T-helper 17 cell (primary cell): ENCODE measurements at places on chromosomes 7 and 10.

- no peaks in the 10 kb centered on the region for H3K27me3 ChIP-seq
- no peak overlapping the region for H3K4me3 ChIP-seq
- H3K27ac ChIP-seq: no peak overlapping the region
Measured at GRCh38 chr10:36581237-36581636, 544.2 kb upstream of the ANKRD30A start.

DNA sequence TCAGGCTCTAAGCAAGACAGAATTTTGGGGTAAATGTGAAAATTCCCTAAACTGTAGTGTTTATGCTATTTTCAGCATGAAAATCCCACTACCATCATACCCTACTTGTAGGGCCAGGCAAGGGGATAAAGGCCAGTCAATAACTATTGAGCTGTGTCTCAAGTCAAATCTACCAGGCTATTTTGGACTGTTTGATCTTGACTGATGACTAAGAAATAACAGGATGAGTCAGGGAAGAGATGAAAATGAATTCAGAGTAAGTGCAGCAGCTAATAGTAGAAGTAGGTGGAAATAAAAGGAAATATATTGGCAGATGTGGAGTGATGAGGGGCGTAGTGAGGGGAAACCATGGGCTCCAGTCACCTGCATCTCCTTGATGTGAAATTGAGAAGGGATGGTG is 225.8 kb upstream of the PHYHIPL start:
- H3K36me3 ChIP-seq: no peaks in the 10 kb centered on the region
- no peak for DNase-seq

- no peaks in the 10 kb centered on the region for H3K27me3 ChIP-seq
- no peak overlapping the region for H3K4me3 ChIP-seq
- peaks cover 8% of the 10 kb centered on the region for H3K4me1 ChIP-seq
- peak overlapping the region; percentile 54 for H3K27ac ChIP-seq
Measured at GRCh38 chr7:76428868-76429805, 4.4 kb downstream of the ZP3 start.

DNA sequence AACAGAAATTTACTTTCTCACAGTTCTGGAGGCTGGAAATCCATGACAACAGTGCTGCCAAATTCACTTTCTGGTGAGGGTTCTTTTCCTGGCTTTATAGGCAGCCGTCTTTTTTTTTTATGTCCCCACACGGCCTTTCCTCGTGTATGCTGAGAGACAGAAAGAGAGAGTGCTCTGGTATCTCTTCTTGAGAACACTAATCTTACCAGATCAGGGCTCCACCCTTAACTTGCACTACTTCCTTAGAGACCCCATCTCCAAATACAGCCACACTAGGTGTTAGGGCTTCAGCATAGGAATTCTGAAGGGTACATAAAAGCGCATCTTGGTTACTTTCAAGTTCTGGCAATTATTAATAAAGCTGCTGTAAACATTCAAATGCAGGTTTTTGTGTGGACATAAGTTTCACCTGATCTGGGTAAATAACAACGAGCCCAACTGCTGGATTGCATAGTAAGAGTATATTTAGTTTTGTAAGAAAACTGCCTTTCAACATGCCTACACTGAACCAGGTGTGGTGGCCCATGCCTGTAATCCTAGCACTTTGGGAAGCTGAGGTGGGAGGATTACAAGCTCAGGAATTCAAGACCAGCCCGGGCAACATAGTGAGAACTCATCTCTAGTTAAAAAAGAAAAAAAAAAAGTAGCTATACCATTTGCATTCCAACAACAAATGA is 8.2 kb upstream of the C1GALT1 start:
- peaks cover 3% of the 10 kb centered on the region for H3K36me3 ChIP-seq
- H3K27ac ChIP-seq: no peak overlapping the region
- H3K4me1 ChIP-seq: peaks cover 8% of the 10 kb centered on the region
- no peaks in the 10 kb centered on the region for H3K27me3 ChIP-seq
- H3K4me3 ChIP-seq: no peak overlapping the region

GRCh38 chr7:149828357-149829309 is 9.5 kb upstream of the ZNF862 start:
- H3K36me3 ChIP-seq: no peaks in the 10 kb centered on the region
- no peak for DNase-seq
- H3K4me1 ChIP-seq: no peaks in the 10 kb centered on the region

DNA sequence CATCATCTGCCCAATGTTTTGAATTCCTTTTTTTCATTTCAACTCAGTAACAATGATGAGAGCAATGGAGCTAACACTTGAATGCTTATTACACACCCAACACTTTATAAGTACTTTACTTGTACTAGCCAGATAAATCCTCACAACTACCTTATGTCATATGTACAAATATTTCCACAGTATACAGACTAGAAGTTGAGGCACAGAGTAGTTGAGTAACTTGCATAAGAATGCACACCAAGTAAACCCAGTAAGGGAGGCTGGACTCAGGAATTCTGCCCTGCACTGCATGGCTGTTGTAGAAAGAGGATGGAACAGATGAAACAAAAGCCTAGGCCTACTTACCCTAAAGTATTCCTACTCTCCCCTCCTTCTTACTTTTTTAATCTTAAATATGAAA is 15.8 kb downstream of the DPY19L1 start:
- DNase-seq: no peak
- H3K4me1 ChIP-seq: peaks cover 20% of the 10 kb centered on the region
- H3K27ac ChIP-seq: no peak overlapping the region
- H3K4me3 ChIP-seq: no peak overlapping the region
- H3K36me3 ChIP-seq: peaks cover 2% of the 10 kb centered on the region

DNA sequence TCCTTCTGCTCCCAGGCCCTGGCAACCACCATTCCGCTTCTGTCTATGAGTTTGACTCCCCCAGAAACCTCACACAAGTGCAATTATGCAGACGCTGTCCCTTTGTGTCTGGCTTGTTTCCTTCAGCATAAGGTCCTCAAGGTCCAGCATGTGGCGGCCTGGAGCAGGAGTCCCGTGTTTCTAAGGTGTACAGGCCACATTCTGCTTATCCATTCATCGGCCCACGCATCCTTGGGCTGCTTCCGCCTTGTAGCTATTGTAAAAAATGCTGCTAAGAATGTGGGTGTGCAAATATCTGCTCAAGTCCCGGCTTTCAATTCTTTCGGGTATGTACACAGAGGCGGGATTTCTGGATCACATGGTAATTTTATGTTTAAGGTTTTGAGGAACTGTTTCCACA is 38.2 kb downstream of the ESYT2 start:
- peaks cover 10% of the 10 kb centered on the region for H3K36me3 ChIP-seq
- H3K27me3 ChIP-seq: no peaks in the 10 kb centered on the region
- peak overlapping the region; percentile 53 for H3K27ac ChIP-seq
- H3K4me3 ChIP-seq: peak overlapping the region; percentile 52
- no peak for DNase-seq

- DNase-seq: no peak
- H3K36me3 ChIP-seq: no peaks in the 10 kb centered on the region
- peaks cover 39% of the 10 kb centered on the region for H3K27me3 ChIP-seq
- no peaks in the 10 kb centered on the region for H3K4me1 ChIP-seq
Measured at GRCh38 chr7:122887848-122888247, 1.6 kb upstream of the CADPS2 start.

DNA sequence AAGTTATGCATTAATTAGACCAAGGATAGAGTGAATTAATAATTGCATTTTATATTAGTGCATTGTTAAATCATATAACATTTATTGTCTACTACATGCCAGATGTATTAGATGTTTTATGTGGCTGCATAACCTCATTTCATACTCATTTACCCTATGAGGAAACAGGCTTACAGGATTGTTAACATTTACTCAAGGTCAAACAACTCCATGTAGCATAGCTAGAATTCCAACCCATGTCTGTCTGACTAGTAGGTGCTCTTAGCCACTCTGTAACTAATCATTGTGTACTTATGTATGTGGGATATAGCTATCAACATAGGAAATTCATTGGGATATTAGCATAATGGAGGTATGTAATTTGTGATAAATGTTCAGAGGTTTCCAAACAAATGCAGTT is 46.3 kb downstream of the PHYHIPL start:
- H3K27ac ChIP-seq: no peak overlapping the region
- no peak overlapping the region for H3K4me3 ChIP-seq
- H3K4me1 ChIP-seq: no peaks in the 10 kb centered on the region
- no peaks in the 10 kb centered on the region for H3K36me3 ChIP-seq
- peaks cover 6% of the 10 kb centered on the region for H3K27me3 ChIP-seq

GRCh38 chr7:49783446-49783845 is 10.0 kb downstream of the VWC2 start:
- H3K36me3 ChIP-seq: no peaks in the 10 kb centered on the region
- H3K4me1 ChIP-seq: no peaks in the 10 kb centered on the region
- no peak overlapping the region for H3K4me3 ChIP-seq
- no peak overlapping the region for H3K27ac ChIP-seq

DNA sequence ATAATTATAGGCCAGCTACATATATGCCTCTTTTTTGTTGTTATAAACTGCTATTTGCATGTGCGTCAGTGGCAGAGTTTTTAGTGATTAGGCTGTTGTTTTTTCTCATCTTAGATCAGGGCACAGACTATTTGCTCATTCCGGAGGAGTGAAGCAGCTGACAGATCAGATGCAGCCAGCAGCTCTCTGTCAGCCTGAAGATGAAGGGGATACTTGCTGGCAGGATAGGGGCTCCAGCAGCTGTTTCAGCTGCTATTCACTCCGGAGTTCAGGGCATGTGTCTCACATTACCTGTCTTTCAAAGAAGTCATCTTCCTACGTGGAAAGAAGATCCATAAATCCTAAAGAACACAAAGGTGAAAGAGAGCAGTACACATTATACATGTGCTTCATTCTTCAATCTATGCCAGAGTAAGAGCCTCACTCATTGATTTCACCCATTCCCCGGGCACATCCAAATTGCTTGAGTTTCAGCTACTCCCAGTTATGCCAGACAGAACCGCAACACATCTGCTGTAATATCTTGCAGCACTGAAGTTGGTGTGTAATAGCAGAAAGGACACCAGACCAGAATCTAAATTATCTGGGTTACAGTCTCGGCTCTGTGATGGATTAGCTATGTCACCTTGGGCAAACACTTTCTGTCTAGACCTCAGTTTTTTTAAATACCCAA is 182.8 kb upstream of the CHRM2 start:
- H3K4me3 ChIP-seq: no peak overlapping the region
- no peak for DNase-seq
- no peaks in the 10 kb centered on the region for H3K4me1 ChIP-seq
- no peaks in the 10 kb centered on the region for H3K36me3 ChIP-seq
- H3K27ac ChIP-seq: no peak overlapping the region

- no peaks in the 10 kb centered on the region for H3K27me3 ChIP-seq
- no peak overlapping the region for H3K27ac ChIP-seq
- no peaks in the 10 kb centered on the region for H3K36me3 ChIP-seq
- H3K4me1 ChIP-seq: peaks cover 14% of the 10 kb centered on the region
- no peak for DNase-seq
Measured at GRCh38 chr7:37380831-37381230, 67.8 kb downstream of the ELMO1 start.

DNA sequence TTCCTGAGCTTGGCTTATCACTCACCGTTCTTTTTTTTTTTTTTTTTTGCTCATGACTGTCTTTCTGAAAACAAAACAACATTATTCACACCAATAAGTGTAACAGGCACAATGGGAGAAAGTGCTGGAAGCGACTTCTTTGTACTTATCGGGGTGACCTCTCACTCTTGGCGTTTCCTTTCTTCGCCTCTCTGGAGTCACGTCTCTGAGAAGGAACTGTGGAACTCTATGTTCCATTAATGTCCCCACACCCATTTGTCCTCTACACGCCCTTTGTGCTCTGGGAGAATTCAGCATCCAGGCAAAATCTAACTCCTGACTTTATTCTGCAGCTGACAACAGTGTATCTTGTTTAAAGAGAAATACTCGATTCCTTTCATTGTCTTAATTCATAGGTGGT is 70.8 kb upstream of the FAM204A start:
- no peak overlapping the region for H3K4me3 ChIP-seq
- peaks cover 4% of the 10 kb centered on the region for H3K36me3 ChIP-seq
- H3K27me3 ChIP-seq: peaks cover 67% of the 10 kb centered on the region
- H3K27ac ChIP-seq: no peak overlapping the region

- no peaks in the 10 kb centered on the region for H3K36me3 ChIP-seq
- no peak overlapping the region for H3K27ac ChIP-seq
- DNase-seq: no peak
- no peaks in the 10 kb centered on the region for H3K27me3 ChIP-seq
Measured at GRCh38 chr10:55183993-55184392, 383.0 kb upstream of the PCDH15 start.
